Airway epithelial cell (primary cell): ENCODE measurements at places on chromosomes 13 and 19. TPM values are rescaled to one million over a fixed set of nuclear protein-coding genes. Genes with fewer than 3 reads are reported as not detected.

The NR2C2AP gene
- 16.4 and 20.8 TPM in 2 replicates for total RNA-seq

The TRIM28 gene
- 425 and 465 TPM in 2 replicates for total RNA-seq

The TNFRSF19 gene
- 2.3 and 2.7 TPM in 2 replicates for total RNA-seq

The LRRC63 gene
- total RNA-seq, result not detected in 2 replicates

The TMEM221 gene
- total RNA-seq, result 0.42 TPM in 1 of 2 replicates, not detected in the other

The ZNF765 gene
- total RNA-seq, result 3.5 and 5.1 TPM in 2 replicates

The PEG3 gene
- 0.23 and 0.56 TPM in 2 replicates for total RNA-seq

The CERS1 gene
- 0.56 and 1.4 TPM in 2 replicates for total RNA-seq
